Right cardiac atrium (tissue), 5 donors: ENCODE measurements at places on chromosomes 6 and 20.
A peak's percentile ranks its signal among the peaks of the same experiment; 100 is the strongest.

GRCh38 chr20:64155258-64156135, 8.8 kb upstream of the MYT1 start:
- peak; percentile 28 for DNase-seq

- DNase-seq, result no peak
Observed at GRCh38 chr6:140597181-140597580, 1222.7 kb upstream of the CITED2 start.

DNA sequence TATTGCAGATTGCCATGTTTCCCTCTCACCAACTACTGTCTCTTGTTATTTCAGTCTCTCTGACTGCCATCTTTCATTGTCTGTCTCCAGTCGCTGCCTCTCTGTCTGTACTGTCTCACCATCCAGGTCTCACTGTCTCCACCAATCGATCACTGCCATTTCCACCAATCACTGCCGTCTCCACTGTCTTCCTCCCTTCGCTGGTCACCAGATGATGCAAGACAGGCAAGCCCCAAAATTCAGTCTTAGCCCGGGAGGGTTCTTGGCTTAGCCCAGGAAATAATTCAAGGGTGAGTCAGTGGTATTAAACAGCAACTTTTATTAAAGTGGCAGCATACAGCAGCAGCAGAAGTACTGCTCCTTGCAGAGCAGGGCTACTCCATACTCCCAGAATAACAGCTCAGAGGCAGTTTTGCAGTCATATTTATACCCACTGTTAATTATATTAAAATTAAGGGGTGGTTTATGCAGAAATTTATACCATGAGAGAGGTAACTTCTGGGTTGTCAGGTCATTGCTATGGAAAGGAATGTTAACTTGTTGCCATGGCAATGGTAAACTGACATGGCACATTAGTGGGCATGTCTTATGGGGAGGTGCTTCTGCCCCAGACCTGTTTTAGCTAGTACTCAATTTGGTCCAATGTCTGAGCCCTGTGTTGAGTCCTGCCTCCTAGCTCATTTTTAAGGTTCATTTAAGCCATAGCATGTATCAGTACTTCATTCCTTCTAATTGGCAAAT, 23.0 kb upstream of the ECHDC1 start:
- DNase-seq, result no peak

DNA sequence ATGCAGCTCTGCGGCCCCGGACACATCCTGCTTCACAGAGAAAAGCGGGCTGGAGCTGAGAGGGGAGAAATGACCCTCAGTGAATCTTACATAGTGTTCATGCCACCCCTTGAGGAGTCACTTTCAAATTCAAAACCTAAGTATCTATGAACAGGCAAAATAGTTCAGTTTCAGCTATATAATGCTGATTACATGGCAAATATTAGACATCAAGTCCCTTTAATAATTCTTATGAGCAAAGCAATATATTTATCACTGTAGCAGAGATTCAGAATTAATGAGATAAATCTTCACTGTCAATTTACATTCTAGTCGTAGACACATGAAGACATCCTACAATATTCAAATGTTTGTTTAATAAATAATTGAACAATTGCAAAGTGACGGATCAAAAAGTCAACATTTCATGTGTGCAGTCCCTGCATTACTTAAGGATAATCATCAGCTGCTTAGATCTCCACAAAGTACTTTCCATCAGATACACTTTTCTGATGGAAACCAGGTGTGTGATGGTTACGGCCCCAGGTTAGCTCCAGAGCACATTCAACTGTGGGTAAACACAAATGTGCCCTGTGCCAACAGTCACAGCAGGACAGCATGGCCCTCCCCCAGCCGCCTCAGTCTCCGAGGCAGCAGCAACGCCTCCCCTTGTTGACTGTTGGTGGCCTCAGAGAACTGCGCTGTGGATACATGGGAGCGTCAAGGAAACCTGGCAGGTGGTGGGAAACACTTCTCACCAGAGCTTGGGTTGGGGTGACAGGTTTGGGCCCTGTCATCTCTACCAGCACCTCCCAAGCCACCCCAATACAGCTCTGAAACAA, 787 bp upstream of the PRR18 start:
- no peak for DNase-seq

GRCh38 chr6:144582939-144583613, 297.9 kb downstream of the UTRN start:
- DNase-seq, result peak; percentile 74

GRCh38 chr20:57312138-57312537, 17.5 kb upstream of the SPO11 start:
- no peak for DNase-seq

GRCh38 chr6:142271476-142271875, 30.3 kb upstream of the ADGRG6 start:
- no peak for DNase-seq

DNA sequence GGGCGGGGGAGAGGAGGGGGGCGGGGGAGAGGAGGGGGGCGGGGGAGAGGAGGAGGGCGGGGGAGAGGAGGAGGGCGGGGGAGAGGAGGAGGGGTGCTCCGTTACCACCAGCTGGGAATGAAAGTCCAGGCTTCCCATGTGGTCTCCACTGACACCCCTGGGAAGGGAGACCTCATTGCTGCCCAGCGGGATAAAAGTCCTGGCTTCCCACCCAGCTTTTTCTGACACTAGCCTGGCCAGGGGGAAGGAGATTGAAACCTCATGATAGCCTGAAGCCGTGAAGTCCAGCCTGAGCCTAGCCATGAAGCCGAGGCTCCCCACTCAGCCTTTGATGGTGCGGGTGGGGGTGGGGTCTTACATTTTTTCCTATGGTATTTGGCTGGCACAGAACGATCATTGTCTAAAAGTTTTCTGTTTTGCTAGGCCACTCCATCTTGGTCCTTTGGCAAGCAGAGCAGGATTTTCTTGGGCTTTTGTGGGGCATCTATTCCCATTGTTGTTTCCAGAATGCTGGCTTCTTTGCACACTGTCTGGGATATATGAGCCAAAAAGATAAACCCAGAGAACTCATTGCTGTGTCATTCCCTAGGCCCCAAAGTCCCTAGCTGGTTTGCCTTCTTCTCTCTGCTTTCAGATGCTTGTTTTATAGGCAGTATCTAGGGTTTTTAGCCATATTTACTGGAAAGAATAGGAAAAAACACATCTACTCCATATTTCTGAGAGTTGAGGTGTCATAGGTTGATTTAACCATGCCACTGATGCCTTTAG, 67.9 kb upstream of the RNF24 start:
- DNase-seq, result no peak

DNA sequence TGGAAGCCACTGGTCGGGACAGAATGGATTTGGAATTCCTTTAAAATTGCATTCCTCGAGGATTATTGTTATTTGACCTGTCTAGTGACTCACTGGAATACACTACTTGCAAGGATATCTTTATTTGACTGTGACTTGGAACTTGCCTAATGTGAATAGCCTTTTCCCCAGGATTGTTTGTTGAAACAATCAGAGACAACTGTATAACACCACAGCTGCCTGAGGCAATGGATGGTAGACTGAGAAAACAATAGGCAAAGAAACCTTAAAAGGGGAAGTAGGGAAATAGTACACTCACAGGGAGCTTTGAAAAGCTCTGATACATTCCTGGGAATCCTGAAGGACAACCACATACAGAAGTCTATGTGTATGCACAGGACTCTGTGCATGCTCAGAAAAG, 465.3 kb downstream of the BMP2 start:
- DNase-seq, result no peak

DNA sequence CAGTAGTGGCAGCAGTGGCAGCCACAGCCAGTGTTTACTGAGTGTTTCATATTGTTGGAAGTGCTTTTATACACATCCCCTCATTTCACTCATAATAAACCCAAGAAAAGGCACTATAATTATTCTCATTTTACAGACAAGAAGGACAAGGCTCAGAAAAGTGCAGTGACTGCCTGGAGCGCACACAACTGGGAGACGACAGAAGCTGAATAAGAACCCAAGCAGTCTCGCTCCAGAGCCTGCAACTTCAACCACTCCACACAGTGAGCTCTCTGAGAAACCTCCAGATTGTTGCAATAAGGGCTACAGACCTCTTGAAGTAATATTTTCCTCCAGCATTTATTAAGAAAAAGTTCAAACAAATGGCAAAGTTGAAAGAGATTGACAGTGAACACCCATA, 76.9 kb downstream of the PLCG1 start:
- no peak for DNase-seq

GRCh38 chr6:24403501-24403824, 727 bp downstream of the MRS2 start:
- DNase-seq, result no peak

GRCh38 chr6:30965140-30965601, 18.3 kb upstream of the MUC21 start:
- no peak for DNase-seq

DNA sequence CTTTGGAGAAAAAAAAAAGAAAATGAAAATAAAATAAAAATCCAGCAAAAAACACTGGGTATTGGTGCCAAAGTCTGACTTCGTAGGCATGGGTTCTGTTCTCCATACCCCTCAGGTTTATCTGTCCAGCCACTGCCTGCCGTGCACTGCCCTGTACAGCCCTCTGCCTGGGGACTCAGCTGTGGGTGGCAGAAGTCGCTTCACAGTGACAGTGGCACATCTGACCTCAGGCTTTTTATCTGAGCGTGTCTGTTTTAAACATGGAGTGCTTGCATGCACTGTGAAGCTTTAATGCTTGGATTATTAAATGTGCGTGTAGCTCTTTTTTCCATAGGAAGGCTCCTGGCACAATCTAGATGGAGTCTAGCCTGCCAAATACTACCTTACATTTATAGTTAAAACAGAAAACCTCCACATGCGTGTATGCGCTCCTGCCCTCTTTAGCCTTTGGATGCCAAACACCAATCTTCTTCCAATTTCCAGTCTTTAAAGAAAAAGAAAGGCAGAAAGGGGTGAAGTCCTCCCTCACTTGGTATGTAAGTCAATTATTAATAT, 375.5 kb downstream of the UTRN start:
- no peak for DNase-seq

DNA sequence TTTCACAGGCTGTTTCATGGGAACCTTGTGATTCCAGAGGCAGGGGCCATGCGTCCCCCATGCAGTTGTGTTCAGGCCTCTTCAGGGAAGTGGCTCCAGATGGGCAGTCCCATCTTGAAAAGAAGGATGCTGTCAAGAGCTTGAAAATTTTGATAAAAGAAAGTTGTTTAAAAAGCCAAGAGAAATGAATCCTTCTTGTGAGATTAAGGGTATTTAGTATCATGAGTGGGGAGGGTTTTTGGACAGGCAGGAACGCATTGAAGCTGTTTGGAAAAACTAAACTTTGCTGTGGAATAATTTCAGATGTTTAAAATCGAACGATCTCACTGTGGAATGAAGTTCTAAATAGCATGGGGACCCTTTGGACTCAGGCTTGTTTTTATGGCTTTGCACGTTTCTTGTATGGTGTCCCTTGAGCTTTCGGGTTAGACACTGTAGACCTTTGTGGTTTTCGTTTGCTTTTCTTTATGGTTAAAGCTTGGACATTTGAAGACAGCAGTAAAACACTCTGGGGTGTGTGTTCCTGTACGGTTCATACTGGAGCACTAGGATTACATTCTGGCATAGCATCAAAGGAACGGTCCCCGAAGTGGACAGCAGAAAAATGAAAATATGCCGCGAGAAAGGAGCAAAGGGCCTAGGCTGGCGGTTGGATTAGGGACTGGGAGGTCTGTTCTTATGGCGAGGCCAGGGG, 18.2 kb downstream of the KIF25 start:
- no peak for DNase-seq

- no peak for DNase-seq
Observed at GRCh38 chr6:111894272-111894671, 21.0 kb upstream of the FYN start.

- peak; percentile 62 for DNase-seq
Observed at GRCh38 chr6:40788661-40789655, 201.8 kb upstream of the LRFN2 start.

GRCh38 chr20:61804752-61805295, 260.9 kb downstream of the TAF4 start:
- DNase-seq, result no peak

- no peak for DNase-seq
Observed at GRCh38 chr20:33127422-33128097, 40.4 kb upstream of the BPIFA2 start.

DNA sequence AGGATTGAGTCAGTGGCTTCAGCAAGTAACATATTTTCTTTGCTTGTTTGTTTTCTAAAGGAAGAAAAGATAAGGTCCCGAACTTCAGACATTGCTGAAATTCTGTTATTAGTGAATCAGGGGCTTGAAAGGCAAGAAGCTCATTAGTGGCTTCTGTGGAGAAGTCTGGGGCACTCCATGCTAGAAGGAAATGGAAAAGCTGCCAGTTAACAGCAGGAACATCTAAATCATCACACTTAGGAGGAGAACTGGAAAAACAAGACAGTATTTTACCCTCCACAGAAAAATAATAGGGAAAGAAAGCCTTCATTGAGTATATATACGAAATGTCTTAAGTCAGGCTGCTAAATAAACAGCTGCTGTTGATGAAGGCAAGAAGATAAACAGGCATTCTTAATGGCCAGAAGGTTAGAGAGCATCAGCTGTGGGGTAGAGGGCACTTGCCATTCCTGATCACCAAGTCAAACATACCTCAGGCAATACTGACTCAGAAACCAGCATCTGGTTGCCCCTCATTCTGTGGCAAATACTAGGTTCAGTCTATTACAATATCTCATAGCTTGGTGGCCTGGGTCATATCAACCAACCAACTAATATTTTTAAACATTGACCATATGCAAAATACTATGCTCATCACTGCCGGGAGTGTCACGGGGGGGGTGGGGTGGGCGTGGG, 143.2 kb upstream of the TENT5A start:
- no peak for DNase-seq
